Endothelial cell of umbilical vein (primary cell): ENCODE measurements at places on chromosomes 3 and 15. TPM values are rescaled to one million over a fixed set of nuclear protein-coding genes. Genes with fewer than 3 reads are reported as not detected.

Gene OR5H15
- not detected in 2 replicates for total RNA-seq

Gene EEF1AKMT4
- total RNA-seq = 3.3 and 3.4 TPM in 2 replicates

Gene ARNT2
- 0.18 and 0.20 TPM in 2 replicates for total RNA-seq

Gene BNC1
- 2.9 and 3.4 TPM in 2 replicates for total RNA-seq

Gene SRGAP3
- total RNA-seq = not detected in 2 replicates

Gene RPP25
- total RNA-seq = 13.7 and 13.8 TPM in 2 replicates

Gene SLITRK3
- not detected in 2 replicates for total RNA-seq

Gene PARP15
- total RNA-seq = 0.99 and 1.4 TPM in 2 replicates

Gene DNAH12
- total RNA-seq = 0.20 TPM in 1 of 2 replicates, not detected in the other

Gene KPNA4
- 70.1 and 80.7 TPM in 2 replicates for total RNA-seq
